T-helper 22 cell (primary cell): ENCODE measurements at places on chromosomes 5 and 9.

DNA sequence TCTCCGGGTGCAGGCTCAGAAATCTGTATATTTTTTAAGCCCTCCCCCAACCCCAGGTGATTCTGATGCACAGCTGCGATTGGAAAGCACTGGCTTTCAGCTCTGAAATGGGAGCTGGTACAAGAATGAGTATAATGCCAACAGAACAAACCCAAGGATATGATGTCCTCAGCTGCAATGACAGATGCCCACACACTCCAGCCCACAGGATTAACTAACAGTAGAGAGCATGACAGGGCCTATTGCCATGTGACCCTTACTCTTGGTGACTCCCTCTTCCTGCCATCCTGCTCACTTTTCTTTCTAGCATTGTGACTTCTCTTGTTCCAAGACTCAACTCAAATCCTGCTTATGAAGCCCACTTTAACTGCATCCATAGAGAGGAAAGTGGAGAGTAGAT is 174.5 kb downstream of the FGF18 start:
- DNase-seq = no peak

DNA sequence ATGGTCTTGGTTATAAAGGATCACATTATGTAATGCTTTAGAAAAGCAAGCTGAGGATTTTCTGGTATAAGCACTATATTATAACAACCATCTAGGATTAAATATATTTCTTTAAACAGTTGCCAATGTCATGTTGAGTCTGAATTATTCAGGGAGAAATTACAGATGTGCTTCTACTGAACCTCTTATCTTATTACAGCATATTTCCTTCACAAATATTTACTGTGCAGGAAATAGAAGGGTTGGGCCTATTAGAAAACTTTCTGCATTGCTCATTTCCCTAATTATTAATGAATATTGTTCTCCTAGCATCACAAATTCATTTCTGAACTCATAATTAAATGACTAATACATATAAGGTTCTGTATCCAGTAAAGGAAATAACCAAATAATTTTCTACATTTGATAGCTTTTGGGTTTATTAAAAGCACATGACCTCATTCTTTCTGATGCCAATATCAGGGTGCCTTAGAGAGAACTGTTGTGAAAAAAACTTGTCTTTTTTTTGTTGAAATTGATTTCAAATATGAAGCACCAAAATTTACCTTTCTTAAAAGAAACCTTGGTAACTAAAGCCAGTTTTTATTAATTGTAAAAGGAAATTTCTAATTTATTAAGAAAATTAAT is 476.8 kb upstream of the PTGER4 start:
- no peak for DNase-seq

DNA sequence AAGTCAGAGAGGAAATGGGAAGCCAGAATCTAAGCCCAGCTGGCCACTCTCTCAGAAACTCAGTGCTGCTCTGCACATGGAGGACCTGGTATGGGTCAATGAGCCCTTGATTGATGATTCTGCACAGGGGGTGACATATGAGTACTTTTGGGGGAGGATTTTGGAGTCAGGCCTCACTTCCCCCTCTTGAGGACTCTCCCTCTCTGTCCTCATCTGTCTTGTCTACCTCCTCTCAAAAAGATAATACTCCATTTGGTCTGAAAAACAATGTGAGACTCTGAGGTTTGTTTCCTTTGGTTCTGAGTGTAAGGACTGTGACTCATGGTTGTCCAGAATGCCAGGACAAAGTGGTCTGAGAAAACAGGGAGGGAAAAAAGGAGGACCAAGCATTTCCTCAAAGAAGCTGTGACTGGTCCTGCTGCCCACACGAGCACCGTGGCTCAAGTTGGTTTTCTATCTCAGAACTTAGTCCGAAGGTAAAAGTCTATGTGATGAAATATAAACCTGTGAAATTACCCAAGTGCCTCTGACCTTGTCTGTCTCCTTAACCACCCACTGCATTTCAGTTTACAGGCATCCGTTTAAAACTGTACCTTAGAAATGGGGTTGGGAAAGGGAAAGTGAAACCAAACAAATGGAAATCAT is 11.1 kb downstream of the TTC39B start:
- no peak for DNase-seq

DNA sequence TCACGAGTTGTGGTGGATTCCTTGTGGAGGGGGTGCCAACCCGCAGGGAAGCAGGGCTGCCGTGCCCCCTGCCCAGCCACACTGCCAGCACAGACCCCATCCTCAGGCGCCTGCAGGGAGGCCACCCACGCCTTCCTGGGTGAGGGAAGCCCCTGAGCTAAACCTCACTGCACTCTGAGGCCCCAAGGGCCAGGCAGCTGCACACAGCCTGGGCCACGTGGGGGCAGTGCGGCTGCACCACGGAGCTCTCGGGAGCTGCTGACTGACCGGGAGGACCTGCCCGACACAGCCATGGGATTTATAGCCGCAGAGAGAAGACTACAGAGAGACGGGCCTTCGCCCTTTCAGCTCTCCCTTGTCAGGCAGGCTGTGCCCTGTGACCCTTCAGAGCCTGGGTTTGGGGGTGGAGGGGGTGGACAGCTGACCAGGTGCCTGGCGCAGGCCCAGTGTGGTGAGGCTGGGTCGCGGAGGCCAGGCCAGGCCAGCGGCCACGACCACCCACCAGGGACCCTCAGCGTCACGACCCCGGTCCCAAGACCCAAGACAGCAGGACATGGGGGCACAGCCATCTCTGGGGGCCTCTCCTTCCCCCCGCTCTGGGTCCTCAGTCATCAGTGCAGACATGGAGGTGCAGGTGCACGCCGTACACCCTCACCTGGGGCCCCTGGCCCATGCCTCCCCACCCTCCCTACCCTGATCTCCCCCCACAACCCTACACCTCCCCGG is 4.3 kb upstream of the AHRR start:
- DNase-seq = no peak
